ENCODE measurements at places on chromosomes 4 and X. TPM values are rescaled to one million over a fixed set of nuclear protein-coding genes. Genes with fewer than 3 reads are reported as not detected.

DNA sequence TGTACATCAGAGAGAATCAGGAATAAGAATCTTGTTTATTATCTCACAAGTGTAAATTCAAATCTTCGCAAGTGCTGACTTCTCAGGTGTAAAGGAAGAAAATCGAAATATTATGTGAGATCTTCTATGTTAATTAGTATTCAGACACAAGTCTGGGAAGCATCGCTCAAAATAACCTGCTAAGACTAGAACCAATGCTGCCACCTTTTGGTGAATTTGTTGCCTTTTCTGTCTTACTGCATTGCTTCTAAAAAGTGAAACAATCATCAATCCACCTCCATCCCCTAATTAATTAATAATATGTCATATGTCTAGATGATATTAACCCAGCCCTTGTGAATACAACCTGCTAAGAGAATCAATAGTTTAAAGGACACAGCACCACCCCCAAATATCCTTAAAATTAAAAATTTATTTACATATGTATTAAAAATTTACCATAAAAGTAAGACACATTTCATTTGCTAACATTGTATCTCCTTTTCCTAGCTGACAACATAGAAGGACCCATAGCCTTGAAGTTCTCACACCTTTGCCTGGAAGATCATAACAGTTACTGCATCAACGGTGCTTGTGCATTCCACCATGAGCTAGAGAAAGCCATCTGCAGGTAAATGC is 3.5 kb downstream of the EPGN start:
- peak; percentile 60 for DNase-seq

- DNase-seq = no peak
Measured at GRCh38 chrX:103417933-103418332, 41.6 kb downstream of the BEX3 start.

Gene SLC49A3
- total RNA-seq = not detected

Gene PARM1
- under 0.01 TPM for total RNA-seq

DNA sequence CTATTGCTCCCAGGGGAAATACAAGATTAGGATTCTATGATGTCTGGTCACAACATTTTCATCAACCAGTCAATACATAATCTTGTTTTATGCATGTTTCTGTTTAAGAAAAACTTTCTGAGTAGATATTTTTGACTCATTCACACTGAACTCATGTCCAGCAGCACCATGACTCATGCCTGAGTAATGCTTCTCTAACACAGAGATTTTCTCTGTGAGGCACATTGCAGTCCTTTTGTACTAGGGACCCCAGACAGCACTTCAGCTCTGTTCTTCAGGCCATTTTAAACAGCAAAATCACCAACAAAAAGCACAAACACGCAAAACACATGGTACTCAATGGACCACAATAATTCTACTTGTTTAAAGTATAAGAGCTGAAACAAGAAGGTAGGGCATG is 83.6 kb downstream of the MXRA5 start:
- peak; percentile 93 for DNase-seq

DNA sequence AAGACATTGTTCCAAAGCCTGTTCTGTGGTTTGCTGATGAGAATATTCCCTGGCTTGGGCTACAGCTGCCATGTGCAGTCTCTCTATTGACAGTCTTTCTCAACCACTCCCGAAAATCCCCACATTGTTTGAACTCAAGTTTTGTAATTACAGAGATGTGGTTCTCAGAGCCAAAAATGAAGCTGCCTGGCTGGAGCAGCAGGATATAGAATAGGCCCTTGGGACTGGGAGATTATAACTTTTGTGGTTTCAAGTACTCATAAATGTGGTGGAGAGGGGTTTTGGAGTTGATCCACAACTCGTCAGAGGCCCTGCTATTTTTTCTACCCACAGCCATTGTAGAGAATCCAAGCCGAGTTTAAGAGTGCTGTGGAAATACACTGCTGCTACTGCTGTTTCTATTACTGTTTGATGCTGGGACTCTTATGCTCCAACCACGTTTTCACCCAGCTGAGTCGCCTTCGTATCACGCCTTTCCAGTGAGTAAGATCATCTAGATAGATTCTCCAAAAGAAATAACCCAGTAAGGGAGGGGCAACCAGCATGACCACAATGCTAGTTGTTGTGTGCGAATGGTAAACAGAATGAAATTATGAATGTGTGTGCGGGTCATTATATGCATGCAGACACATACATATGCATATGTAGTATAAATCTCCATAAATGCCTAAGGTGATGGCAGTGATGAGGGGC is 57.1 kb upstream of the ATXN3L start:
- peak; percentile 99 for DNase-seq

DNA sequence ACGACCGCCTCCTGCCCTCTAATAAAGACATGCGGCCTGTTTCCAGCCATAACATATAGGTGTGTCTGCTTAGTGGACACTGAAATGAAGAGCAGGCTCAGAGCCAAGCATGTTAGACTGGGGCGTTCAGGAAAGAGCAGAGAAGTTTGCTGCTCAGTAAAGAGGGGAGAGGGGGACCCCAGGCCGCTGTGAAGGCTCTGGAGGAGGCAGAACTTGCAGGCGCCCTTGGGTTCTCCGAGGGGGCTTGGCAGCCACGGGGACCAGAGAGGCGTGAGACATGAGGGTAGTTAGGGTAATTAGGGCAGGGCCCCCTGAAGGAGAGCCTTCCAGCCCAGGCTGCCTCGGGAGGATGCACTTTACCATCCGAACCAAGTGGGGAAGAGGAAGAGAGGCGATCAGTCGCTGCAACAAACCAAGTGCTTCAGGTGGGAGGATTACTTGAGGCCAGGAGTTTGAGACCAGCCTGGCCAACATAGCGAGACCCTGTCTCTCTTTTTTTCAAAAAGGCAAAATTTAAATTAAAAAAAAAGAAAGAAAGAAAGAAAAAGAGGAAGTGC is 46.6 kb upstream of the CDKN2AIP start:
- DNase-seq = no peak

Gene NLGN3
- 0.10 TPM for total RNA-seq

Gene SYN1
- total RNA-seq = 0.12 TPM

Gene GYG2
- total RNA-seq = 1.2 TPM

DNA sequence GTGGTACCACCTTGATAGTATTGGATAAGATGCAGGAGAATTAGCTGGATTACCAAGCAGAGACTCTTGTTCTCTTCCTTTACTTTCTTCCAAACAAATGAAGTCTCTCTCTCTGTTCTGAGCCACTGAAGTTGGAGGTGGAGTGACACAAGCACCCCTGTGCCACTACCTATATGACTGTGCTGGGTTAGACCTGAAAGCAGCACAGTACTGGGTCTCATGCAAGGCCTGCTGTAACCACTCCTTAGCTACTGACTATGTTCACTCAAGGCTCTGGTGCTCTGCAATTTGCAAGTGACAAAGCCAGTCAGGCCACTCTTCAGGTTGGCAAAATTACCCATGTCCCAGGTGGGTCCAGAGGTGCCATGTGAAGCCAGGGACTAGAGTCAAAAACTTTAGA is 389.6 kb upstream of the MAOA start:
- no peak for DNase-seq

DNA sequence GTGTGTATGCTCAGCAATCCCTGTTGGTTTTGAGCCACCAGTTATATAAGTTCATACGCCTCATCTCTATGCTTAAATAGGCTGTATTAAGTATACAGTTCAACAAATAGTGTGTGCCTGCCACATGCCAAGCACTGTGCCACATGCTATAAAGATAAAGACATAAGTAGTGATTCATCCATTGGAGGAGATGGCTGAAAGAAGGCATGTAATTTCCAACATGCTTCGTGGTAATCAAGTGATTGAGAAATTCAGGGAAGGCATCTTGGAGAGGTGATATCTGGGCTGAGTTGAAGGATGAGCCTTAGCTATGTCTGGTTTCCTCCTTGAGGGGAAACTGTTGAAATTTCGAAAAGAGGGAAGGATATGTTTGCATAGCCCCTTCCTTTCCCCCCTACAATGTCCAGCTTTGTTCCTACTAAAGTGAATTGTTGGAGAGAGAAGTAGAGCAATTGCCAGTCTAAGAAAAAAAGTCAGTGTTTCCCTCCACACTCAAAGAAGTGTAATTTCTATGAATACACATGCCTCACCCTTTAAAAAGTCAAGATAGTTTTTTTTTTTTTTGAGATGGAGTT is 96.5 kb downstream of the ARHGAP10 start:
- peak; percentile 37 for DNase-seq

Gene GABRA4
- total RNA-seq = not detected

DNA sequence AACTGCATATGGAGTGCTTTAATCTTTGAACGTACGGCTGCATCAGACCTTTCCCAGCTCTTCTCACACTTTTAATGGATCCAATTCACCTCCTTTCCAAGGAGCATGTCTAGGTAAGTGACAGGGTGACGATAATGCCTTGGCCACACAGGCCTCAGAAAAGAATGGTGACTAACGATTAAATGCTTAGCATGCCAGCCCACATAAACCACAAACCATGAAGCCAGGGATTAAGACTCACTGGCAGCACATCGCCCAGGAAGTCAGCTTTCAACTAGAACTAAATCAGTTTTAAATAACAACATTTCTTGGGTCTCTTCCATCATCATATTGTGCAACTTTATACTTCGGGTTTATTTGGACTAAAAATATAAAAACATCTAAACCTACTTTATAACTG is 28.7 kb downstream of the INPP4B start:
- peak; percentile 89 for DNase-seq

DNA sequence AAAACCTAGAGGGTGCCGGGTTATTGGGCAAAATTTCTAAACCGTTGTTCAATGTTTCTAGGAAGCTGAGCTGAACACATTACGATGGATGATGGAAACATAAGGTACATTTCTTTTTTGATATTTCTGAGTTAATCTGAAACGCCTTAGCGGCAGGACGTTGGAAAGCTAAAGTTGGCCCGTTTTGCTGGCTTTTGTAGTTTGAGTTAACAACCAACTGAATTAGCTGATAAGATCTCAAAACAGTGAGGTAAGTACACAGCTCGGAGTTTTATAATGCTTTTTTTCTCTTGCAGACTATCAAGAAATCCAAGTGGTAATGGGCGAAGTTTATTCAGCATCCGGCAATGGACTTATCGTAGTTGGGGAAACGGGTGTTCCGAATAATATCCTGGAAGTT is 73.5 kb downstream of the PRSS12 start:
- DNase-seq = no peak

- DNase-seq = peak; percentile 88
Measured at GRCh38 chrX:150913511-150913910, 15.0 kb upstream of the CD99L2 start.

GRCh38 chr4:150039274-150040127 is 38.7 kb upstream of the DCLK2 start:
- DNase-seq = no peak

Gene NPFFR2
- not detected for total RNA-seq

DNA sequence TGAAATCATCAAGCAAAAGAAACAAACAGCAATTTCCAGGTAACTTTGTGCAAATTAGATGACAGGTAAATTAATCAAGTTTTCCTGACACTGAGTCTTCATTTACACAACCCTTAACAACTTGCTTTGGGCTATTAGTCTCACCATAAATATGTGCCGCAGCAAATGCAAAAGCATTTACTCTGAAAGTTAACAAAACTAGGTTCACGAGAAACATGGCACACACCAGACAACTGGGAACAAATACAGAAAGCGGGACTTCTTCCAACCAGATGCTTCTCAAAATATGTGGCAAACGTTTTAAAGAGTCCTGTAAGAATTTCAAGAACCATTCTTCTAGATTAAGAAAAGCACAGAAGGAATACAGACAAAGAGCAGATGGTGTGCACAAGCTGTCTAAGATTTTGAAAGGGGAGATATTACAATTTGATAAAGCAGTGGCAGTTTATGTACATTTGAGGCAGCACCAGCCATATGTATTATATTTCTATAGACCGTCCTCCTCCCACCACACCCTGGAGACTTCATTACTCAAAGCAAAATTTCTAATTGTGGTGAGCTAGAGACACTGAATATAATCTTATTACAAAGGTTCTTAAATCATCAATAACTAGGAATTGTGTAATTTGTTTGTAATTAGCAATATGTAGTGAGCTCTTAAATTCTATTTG is 192.5 kb upstream of the ADAMTS3 start:
- DNase-seq = no peak

Gene CFAP47
- total RNA-seq = not detected

GRCh38 chrX:113048896-113049295 is 208.3 kb upstream of the AMOT start:
- no peak for DNase-seq

DNA sequence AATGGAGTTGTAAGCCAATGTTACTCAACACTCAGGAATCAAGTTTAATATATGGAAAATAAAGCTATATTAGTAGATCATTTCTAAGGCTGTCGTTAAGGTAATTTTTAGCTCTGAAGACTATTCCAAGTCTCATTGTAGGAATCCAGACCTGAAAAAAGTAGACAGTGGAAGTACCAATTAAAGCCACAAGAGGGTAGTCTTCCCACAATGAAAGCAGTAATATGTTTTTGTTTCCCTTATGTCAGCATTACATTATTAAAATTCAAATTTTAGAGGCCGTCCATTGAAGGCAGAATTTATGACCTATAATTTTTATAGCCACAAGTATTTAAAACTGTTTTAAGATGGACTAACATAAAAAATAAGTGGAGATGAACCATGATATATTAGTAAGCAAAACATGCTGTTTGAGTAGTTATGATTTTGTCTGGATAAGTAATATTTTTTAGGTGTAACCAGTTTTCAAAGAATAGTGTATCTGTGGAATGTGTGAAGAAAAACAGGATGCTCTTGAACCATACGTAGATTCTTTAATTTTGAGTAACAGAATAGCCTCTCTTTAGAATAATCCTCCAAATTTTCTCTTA is 372.6 kb upstream of the TECRL start:
- DNase-seq = peak; percentile 21

Gene PCDH18
- total RNA-seq = 6.8 TPM

Gene UCP1
- not detected for total RNA-seq

DNA sequence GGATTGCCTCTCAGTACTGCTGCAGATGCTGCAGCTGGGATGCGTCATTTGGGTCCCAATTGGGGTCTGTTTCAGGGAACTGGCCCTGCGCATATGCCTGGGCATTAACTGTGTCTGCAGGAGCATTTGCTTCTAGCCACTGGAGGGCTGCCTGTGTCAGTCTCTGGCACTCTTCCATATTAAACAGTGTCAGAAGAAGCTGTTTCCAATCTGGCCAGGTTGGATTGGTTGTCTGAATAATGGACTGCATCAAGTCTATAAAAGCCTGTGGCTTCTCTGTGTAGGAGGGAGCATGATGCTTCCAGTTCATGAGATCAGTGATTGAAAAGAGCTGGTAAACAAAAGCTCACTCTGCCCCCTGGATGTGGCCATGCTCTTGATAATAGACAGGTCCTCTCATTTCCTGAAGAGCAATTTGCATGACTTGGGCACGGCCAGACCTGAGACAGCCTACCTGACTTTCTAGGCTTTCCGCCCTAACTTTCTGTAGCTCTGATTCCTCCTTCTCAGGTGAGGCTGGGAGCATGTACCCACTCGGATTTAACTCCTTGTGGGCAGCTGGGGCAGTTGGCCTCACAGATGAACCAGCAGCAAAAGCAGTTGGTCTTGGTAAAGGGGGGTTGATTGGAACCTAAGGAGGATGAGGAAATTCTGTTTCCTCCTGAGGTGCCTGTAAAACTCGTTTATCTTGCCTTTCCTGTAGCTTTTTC is 29.2 kb downstream of the SULT1E1 start:
- no peak for DNase-seq

Gene UXT
- total RNA-seq = 401 TPM
